Activated CD8-positive, alpha-beta T cell treated with anti-CD3 and anti-CD28 coated beads, Interleukin-2, amount 10 ng/mL, durations not matched to agents 7 days and 5 days (primary cell): ENCODE measurements at places on chromosomes 16 and 17.
A peak's percentile ranks its signal among the peaks of the same experiment; 100 is the strongest.

DNA sequence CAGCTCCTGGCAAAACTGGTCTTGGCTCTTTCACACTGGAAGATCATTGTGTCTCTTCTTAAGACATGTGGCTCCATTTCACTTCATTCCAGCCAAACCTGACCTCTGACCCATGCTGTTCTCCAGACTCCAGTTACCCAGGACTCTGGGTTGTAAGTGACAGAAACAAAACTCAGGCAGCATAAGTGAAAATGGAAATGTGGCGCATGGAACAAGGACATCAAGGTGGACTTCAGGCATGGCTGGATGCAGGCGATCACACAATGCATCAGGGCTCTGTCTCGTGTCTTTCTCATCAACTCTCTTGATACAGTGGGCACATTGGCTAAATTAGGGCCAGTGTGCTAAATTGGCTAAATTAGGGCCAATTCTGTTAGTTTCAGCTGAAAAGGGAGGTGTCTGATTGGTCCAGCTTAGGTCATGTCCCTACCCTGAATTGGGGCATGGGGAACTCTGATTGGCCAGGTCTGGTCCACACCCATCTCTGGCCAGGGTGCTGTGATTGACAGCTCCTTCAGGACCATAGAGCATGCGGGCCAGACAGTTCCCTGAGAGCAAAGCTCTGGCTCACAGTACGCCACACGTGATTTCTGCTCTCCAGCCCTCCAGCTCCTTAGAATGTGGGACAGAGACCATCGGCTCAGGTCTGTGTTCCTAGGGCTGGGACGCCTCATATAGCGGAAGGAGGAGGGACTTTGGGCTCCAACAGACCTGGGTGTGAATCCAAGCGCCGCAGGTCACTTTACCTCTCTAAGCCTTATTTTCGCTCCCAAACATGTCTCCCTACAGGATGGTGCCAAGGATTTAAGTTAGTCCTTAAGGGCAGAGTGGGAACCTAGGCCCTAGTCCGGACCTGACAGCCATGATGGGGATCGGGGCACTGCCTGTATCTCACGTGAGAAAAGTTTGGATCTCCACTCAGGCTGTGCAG, 17.5 kb downstream of the SOCS1 start:
- no peak for DNase-seq

DNA sequence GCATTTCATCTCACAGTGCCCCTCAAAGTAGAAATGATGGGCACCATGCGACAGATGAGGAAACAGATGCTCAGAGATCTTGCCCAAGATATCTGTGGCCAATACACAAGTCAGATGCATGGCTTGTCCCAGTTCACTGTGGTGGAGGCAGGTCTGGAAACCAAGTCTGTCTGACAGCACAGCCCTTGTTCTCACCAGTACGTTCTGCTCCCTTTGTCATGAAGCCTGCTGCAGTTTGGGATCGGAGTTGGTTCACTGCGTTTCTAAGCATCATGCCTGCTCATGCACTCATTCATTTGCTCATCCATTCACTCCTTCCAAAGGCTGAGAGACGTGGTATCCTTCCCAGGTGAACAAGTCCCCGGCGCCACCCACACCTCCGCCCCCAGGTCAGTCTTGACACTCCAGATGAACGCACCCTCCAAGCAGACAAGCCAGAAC, 27.2 kb upstream of the MEAK7 start:
- no peak for DNase-seq

DNA sequence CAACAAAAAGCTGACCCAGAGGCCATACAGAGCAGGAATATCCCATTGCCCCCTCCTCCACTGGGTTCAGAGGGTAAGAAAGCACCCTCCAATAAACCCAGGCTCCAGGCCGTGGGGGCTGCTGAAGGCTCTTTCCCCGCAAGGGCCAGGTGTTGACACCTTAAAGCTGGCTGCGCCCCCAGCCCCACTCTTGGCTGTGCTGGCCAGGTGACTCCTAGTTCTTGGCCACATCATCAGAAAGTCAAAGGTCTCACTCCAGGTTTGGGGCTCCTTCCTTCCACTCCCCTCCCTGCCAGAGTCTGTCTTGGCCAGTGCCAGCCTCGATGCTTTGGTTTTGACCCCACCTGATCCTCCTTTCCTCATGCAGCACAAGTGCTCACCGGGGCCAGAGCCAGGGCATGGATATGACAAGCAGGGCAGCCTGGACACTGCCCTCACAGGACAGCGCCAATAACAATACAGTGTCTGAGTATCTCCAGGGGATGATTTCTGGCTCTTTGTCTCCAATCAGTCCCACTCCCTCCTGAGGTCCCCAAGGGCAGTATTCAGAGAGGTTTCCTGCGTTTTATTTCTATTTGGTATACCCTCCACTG, 8.2 kb downstream of the SLC46A1 start:
- no peak for DNase-seq

GRCh38 chr16:54938212-54939028, 7.8 kb downstream of the IRX5 start:
- DNase-seq = no peak

DNA sequence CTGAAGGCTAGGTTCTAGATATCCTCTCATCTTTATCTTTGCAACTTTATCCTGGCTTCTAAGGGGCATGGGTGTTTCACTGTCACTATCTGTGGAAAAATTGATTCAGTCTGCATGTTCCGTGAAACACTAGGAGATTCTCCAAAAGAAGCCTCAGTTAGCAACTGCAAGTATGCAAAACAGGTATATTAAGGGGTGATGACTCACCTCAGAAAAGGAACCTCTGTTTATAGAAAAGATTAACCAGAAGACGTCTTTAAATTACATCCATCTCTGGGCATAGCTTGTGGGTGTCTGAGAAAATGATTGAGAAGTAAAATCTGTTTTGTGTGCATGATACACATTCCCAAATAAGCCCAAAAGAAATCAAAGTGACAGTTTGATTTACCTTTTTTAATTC, 353.8 kb upstream of the HSBP1 start:
- no peak for DNase-seq

DNA sequence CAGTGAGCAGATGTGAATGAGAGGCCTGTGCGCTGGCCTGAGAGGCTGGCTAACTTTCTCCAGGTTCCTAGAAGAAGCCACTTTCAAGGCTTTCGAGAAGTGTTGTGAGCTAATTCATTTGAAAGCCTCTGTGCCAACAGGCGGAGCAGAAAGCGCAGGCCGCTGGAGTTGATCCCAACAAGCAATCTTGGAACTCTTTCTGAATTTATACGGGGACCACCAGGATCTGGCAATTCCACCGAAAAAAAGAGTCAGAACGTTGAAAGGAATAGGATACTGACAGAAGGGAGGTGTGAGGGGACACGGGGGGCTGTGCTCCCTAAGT, 71.3 kb upstream of the METRNL start:
- no peak for DNase-seq

GRCh38 chr17:65820811-65821210, 259.4 kb upstream of the AXIN2 start:
- no peak for DNase-seq

DNA sequence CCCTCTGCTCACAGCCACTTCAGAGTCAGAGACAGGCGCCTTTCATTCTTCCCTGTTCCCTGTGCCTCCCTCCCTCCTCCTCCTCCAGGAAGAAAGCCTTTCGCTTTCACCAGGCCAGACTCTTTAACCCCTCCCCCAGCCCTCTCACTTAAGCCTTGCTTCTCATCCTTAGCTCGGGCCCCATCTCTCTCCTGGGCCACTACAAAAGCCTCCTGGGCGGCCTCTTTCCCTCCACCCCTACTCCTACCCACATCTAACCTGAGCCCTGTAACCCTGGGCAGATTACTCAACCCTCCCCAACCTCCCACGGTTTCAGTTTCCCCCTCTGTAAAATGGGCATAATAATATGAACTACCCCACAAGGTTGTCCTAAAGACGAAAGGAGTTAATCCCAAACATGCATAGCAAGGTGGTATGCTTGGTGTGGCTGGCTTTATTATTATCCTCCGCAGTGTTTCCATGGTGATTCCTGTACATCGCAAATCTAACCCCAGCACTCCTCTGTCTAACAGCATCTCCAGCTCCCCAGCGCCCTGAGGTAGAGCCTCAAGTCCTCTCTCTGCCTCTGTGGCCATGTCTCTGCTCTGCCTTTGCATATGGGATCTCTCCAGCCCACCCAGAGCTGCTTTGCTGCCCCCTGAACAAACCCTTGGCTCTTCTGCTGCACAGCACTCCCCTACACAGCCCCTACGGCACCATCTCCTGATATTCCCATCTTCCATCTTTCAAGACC, 17.7 kb downstream of the PIMREG start:
- DNase-seq = no peak

GRCh38 chr16:89326721-89327120, 109.2 kb downstream of the ZNF778 start:
- DNase-seq = no peak

DNA sequence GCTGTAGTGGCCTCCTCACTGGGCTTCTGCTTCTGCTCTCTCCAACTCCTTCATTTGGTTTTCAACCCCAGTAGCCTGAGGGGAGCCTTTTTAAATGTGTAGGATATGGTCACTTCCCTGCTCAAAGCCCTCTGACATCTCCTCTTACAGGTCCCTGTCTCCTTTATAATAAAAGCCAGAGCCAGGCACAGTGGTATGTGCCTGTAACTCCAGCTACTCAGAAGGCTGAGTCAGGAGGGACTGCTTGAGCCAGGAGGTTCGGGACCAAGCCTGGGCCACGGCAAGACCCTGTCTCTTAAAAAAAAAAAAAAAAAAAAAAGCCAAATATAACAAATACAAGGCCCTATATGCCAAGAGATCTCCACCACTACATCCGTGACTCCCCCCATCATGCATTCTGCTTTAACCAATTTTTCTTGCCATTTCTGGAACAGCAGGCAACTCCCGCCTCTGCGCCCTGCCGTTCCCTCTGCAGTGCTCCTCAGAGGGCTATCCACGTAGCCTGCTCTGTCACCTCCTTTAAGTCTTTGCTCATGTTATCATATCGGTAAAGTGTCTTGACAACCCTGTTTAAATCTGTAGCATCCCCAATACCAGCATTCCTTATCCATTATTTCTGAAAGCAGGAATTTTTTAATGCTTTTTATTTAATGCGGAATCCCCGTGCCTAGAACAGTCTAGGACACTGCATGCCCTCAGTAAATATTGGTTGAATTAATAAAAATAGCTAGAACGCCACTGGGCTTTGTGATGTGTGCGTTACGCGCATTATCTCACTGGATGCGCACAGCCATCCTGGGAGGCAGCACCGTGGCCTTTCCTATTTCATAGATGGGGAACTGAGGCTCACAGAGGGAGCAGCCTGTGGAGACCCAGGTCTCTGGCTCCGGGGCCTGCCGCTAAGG, 9.5 kb downstream of the ZNF771 start:
- no peak for DNase-seq

DNA sequence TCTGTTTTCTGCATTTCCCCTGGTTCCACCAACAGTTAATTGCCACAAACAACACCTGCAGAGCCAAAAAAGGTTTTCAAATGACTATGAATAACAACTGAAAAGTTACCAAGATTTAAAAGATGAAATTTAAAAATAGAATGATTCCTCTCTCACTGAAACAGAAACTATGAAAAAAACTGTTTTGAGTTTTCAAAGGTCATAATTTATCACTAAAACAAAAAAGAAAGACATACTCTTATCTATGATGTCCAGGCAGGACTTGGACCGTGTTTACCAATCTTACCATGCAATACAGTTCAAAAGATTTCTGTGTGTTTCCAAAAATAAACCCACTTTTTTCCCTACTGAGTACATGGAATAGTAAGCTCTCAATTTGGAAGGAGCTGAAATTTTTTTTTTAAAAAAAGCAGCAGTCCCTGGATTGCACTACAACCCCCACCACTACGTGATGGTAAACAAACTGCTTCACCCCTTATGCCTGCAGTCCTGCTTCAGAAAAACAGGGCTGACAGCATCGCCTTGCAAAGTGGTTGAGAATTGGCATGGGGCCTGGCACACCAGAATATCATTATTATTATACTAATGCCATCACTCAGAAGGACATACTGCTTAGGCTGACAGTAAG, 8.5 kb downstream of the TXNDC11 start:
- no peak for DNase-seq

- peak; percentile 94 for DNase-seq
Observed at GRCh38 chr16:67542464-67542863, 13.8 kb downstream of the RIPOR1 start.

GRCh38 chr16:49399594-49400364, 26.2 kb downstream of the C16orf78 start:
- DNase-seq = no peak

DNA sequence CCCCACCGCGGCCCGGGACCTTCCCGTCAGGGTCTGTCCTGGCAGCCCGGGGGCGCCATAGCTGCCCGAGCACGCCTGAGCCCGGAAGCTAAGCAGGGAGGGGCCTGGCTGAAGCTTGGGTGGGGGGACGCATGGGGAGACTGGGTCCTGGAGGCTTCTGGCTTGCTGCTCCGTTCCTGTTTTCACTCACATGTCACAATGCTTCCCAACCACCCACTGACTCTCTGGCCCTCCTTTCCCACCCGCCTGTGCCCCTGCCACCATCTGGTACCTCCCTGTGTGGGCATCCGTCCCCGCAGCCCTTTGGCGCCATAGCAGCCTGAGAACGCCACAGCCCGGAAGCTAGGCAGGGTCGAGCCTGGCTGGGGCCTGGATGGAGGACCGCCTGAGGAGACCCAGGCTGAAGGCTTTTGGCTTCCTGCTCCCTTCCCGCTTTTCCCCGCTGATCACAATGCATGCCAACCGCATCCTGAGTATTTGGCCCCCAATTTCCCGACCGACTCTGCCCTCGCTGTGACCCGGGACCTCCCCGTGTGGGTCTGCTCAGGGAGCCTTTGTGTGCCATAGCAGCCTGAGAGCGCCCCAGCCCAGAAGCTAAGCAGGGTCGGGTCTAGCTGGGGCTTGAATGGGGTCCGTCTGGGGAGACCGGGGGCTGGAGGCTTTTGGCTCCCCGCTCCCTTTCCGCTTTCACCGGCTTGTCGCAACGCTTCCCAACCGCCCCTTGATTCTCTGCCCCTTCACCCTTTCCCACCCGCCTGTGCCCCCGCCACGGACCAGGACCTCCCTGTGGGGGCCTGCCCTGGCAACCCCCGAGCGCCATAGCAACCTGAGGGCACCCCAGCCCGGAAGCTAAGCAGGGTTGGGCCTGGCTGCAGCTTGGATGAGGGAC, 2290.1 kb downstream of the TP53TG3F start:
- no peak for DNase-seq

- DNase-seq = peak; percentile 67
Observed at GRCh38 chr17:49676276-49676868, 1.5 kb downstream of the SPOP start.

- no peak for DNase-seq
Observed at GRCh38 chr17:71941920-71942319, 178.9 kb upstream of the SOX9 start.

- DNase-seq = no peak
Observed at GRCh38 chr17:42285346-42286050, 2.8 kb upstream of the STAT5A start.
